ENCODE measurements at places on chromosomes 2 and 18.

- no peak for DNase-seq
These were observed 1727.9 kb upstream of the SLC39A10 start for GRCh38 chr2:193929131-193929530.

GRCh38 chr2:2981000-2981399 lies 396.6 kb downstream of the EIPR1 start:
- no peak for DNase-seq

GRCh38 chr2:138244501-138244925 lies 257.1 kb upstream of the SPOPL start:
- DNase-seq = no peak

DNA sequence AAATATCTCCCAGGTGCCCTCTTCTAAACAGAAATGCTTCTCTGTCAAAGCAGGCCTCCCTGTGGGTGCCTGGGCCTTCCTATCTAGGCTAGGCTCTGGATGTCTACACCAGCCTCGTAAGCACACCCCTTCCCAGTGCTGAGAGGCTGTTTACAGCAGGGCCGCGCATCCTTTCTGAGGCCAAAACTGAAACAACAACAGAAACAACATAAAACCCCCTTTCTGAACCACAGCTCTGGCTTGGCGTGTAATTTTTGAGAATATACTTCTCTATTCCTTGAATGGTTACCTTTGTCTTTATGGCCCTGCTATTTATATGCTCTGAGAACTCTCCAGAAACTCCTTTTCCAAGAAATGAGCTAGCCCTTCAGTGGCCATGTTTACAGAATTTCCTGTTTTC lies 118.4 kb downstream of the BCL2L11 start:
- DNase-seq = no peak

DNA sequence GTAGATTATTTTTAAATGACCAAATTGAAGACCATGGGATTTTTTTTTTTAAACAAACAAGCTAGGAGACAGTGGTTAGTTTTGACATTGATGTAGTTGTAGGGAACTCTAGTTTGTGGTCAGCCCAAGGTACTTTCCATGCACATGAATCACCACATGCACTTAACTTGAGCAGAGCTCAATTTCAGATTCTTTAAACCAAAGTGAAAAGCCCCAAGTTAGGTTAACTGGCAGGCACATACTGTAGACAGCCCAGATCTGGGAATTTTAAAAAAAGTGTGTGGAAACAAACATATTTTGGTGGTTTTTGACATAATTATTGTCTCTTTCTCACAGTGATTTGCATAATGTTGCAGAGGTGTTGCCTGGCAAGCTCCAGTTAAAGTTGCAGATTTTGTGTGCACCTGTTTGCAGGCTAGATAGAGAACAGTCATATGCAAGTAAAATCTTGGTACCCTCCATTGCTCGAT lies 88.4 kb downstream of the BCL2L11 start:
- no peak for DNase-seq

DNA sequence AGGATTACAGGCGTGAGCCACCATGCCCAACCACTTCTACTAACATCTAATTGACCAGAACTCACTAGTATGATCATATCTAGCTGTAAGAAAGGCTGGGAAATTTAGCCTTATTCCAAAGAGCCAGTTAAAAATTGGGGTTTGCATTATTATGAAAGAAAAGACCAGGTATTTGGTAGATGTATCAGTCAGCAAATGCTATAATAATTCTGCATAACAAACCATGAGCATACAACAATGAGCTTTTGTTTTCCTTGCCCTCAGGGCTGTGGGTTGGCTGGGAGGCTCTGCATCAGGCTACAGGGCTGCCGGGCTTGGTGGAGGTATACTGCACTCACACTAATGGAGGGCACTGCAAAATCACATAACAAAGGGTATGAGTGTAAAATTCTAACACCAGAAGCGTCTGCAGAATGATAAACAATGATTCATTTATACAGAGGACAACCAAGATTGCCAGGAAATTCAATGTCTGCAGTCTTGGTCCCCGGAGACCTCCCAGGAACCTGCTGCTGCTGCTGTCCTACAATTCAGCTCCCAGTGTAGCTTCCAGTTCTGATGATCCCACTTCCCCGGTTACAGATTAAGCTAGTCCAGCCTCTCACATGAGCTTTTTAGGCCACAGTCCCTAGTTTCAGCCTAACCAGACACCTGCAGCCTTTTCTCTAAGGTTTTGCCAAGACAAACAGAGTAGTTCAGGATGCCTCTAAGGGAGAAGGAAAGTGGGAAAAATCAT lies 32.2 kb upstream of the ST3GAL5 start:
- no peak for DNase-seq

DNA sequence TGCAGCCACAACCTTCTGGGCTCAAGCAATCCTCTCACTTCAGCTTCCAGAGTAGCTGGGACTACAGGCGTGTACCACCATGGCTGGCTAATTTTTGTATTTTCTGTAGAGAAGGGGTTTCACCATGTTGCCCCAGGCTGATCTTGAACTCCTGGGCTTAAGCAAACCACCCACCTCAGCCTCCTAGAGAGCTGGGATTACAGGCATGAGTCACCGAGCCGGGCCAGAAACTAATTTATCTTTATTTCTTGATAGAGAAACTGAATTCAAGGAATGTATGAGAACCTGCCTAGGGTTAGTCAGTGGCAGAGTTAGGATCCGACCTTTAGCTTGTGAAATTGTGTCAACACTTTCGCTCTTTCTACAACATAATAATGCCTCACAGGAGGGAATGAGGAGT lies 19.3 kb upstream of the ITGAV start:
- DNase-seq = no peak

- no peak for DNase-seq
These were observed 282.0 kb downstream of the THSD7B start for GRCh38 chr2:137047369-137047768.

GRCh38 chr2:74537140-74537539 lies 7.4 kb downstream of the HTRA2 start:
- no peak for DNase-seq

DNA sequence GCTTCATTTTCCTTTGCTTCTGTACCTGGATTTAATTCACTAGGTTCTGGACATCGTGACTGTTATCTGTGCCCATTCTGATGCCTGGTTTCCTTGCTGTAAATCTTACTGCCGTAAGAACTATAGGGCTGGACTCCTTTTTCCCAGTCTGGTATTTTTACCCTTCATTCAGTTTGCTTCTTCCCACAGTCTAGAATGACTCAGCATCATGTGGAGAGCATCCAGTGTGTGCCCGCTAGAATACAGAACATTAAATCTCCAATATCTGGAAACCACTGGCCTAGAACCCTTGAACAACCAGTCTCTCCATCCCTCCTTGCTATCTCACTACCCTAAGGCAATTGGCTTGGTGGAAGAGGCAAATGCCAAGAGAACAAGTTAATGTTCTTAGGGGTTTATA lies 1075.4 kb upstream of the ZEB2 start:
- DNase-seq = no peak

DNA sequence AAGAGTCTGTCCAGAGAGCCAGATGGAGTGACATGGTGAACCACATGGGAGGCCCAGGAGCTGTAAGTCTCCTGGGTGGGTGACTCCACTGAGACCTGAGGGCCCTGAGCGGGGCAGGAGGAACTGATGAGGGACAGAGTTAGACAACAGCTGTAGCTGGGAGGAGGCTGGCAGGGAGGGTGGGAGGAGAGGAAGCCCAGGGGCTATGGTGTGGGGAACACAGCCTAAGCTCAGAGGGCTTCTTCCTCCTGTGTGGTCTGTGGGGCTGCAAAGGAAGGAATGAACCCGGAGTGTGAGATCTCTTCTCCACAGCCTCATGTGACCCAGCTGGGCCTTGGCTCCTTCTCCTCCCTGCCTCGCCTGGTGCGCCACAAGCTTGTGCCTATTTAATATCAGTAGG lies 395.6 kb upstream of the HS6ST1 start:
- DNase-seq = no peak

DNA sequence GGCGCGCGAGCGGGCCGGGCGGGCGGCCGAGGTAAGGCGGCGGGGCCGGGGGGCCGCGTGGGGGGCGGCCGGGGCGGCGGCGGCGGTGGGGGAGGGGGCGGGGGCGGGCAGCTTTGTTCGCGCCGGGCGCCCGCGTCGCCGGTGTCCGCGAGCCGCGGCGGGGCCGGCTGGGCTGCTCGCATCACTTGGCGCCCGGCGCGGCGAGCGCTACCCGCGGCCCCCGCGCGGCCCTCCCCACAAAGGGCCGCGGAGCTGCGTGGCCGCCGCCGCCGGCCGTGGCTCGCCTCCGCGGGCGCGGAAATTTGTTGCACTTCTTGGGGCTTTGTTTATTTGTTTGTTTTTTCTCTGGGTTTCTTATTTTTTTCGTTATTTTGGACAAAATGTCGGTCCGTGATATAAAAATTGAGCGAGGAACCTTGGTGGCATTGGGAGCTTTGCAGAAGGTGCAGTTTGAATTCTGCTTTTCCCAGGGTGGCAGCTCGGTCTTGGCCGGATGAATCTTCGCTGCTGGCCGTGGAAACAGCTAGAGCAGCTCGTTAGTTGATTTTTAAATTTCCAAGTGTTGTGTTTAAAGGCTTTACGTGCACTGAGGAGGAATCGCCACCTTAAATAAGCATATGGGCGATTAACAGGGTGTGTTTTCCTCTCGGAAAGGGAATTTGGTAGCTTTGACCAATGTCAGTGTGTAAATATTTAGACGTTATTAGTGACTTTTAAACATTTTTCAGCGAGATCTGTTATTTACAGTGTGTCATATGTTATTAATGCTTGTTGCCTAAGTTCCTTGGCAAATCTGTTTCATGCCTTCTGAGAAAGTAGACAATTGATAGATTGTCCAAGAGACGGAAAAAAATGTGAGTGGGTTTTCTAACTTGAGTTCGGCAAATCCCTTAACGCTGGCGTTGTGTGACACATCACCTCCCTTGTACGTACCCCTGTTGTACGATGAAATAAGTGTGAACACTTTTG lies 822 bp downstream of the UBE2E3 start:
- no peak for DNase-seq

DNA sequence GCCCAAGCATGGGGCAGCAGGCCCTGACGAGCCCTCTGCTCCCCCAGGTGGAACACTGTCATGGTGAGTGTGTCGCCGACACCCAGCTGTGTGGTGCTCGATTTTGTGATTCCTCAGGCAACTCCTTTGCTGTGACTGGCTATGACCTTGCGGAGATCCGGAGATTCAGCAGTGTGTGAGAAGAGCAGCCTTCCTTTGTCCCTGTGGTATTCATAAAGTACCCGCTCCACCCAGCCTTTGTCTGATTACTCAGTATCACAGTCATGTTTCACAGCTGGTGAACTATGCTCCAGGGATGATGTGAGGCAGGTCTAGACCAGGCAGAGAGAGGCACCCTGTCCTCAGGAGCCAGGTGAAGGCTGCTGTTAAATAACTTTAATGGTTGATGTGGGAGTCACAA lies 4.0 kb downstream of the WDR54 start:
- no peak for DNase-seq

GRCh38 chr18:58556331-58557007 lies 72.4 kb downstream of the ALPK2 start:
- DNase-seq = no peak

- no peak for DNase-seq
These were observed 3.4 kb downstream of the HS6ST1 start for GRCh38 chr2:128315122-128315828.

DNA sequence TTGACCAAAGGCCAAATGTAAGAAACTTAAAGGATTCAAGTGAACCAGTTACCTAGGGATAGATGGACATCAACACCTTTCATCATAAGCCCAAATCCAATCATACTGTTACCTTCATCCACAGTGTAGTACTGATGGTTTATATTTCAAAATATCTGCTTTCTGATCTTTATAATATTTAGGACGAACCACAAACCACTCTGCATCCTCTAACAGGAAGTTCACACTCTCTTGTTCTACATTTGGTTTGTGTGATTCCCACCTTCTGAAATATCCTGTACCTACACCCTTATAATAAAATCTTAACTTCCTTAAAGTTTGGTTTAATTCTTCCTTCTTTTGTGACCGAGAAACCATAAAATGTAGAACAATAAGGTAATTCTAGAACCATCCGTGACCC lies 535.7 kb upstream of the CHAC2 start:
- DNase-seq = no peak

- no peak for DNase-seq
These were observed 1.5 kb upstream of the PTPN2 start for GRCh38 chr18:12885500-12885899.

- no peak for DNase-seq
These were observed 102.4 kb downstream of the COL3A1 start for GRCh38 chr2:189076572-189076971.

GRCh38 chr2:55556809-55557208 lies 37.3 kb downstream of the CFAP36 start:
- no peak for DNase-seq

GRCh38 chr2:86764661-86765309 lies 25.9 kb downstream of the CD8A start:
- no peak for DNase-seq

DNA sequence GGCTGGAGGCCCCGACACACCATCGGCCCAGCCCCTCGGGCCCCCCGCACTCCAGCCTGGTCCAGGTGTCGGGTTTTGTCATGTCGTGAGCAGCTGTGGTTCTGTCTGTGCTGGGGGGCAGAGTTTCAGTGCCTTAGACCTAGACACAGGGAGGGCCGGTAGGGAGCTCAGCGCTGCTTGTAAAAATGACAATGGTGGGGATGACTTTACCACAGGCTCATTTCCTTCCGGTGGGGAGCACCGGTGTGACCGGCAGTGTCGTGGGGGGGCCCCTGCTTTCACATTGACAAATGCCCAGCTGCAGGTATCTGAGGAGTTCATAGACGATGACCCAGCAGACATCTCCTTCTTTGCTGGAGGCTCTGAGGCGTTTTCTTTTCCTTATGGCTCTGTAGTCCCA lies 66.9 kb downstream of the STK25 start:
- no peak for DNase-seq

GRCh38 chr2:169620509-169620908 lies 36.4 kb downstream of the PPIG start:
- no peak for DNase-seq

DNA sequence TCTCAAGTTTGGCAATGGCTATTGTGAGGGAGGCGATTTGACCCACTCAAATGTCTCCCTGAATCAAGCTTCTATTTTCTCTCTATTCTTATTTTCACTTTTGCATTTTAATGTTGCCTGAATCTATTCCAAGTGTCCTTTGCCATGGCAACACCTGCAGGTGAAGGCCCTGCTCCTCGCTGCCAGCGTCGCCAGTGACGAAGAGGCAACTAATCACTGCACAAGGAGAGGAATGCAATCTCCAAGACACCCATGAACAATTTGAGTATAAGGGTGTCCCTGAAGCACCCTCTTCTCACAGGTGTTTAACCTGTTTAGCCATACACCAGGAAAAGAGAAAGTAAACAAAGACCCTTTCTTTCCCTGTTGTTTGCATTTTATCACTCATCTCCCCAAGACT lies 165.6 kb upstream of the VRK2 start:
- no peak for DNase-seq

GRCh38 chr2:66568650-66569300 lies 133.8 kb downstream of the MEIS1 start:
- no peak for DNase-seq

- DNase-seq = no peak
These were observed 37.3 kb downstream of the RHBDD1 start for GRCh38 chr2:226873051-226873620.

DNA sequence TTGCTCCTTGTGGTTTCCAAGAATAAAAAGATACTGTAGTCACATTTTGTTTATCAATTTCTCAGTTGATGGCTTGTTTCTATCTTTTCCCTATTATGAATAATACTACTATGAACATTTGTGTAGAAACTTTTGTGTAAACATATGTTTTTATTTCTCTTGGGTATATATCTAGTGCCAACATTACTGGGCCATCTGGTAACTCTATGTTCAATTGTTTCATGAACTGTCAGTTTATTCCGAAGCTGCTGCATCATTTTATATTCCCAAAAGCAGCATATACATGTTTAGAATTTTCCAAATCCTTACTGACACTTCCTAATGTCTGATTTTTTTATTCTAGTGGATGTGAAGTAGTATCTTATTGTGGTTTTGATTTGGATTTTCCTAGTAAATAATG lies 737.6 kb upstream of the TMEFF2 start:
- no peak for DNase-seq

Data from WTC11 (cell line).